Fibroblast of pulmonary artery (primary cell): ENCODE measurements at places on chromosomes 7 and 10.

DNA sequence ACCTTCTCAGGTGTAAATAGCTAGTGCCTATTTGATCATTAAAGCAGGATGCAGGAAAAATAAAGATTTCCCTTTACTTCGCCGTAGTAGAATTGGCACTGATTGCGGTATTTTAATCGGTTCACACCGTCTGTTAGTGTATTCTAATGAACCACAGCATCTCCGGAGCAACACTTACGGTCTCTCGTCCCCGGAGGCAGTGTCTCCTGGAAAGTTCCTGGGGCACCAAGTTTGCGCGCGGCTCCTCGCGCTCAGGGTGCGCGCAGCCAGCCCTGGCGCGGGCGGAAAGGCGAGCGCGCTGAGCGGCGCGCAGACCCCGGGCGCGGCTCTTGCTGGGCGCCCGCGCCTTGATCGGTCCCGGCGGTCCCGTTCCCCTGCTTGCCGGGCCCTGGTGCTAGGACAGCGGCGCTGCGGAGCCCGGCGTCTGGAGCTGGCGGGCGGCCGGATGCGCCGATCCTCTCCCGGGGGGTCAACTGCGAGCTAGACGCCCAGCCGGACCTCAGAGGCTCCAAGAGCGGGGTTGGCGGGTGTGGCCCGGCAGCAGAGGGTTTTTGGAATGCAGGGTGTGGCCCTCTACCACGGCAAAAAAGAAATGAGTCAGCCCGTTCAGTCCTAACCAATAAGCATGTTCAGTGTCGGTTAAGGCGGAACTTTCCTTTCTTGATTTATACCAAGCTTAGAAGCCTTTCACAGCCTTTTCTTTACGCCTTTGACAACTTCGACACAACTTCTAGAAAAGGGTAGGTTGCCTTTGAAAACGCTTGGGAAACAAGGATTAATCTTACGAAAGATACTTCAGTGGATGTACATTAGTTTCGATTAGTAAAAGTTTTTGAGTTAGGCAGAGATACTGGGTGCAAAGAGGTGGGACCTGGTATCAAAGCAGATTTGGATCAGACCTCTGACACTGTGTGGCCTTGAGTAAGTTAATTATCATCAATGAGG, 166.8 kb upstream of the ASAH2 start:
- peak; percentile 84 for DNase-seq

DNA sequence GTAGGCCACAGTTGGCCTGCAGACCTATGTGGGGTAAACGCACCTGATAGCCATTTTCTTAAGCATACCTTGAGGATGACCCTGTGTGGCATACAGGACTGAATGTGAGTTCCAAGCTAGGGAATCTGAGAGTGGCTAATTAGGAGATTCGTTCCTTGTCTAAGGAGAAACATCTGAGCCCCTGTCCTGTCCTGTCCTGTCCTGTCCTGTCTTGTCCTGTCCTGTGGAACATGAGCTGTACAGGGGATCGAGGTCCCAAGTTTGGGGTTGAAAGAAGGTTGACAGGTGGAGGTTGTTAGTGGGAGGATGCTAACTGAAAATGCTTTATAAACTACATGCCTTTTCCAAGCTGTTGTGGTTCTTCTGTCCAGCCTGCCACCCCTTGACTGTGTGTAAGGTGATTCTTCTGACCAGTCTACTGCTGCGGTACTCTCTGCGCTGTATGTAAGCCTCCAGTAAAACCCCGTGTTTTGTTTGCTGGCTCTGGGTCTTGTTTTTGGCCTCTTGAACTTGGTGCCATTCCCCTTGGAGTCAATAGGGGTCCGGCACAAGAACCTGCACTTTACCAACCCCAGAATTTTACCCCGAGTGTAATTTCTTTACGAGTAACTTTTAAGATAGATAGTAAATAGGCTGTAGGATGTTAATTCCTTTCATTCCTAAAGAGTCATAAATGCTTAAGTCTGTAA, 26.4 kb downstream of the ZNRF2 start:
- no peak for DNase-seq

- DNase-seq = no peak
These were observed 36.6 kb upstream of the SAMD8 start for GRCh38 chr10:75074711-75075445.

DNA sequence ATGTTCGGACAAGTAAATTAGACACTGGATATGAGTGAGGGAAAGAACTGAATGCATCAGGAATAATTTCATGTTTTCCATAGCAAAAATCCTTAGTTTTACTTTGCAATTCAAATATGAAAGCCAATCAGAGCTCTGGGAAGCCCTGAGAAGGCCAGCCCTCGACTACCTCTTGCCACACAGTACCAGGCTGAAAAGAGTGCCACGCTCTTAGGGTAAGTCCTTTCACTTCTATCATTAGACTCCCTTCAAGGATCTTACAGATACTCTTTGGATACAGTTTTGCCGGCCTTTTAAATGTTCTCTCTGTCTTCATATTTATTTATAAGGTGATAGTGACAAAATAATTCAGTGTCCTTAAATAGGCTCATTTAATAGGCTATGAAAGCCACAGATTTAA, 1.9 kb downstream of the COBL start:
- no peak for DNase-seq

DNA sequence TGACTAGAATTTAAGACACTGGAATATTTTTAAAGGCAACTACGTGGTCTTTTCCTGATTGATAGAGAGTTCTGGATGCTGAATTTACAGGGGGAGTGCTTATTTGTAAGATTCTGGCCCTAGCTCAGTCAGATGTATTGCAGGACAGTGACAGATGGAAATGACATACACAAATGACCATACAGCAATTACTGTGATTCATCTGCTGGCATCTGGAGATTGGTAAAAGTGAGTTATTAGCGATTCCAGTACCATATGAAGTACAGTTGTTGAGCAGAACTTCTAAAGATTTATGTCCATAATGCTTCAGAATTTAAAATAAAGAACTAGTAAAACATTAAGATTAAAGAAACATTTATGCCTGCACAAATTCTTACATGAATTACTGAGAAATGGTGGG, 243.2 kb downstream of the CRPPA start:
- no peak for DNase-seq

DNA sequence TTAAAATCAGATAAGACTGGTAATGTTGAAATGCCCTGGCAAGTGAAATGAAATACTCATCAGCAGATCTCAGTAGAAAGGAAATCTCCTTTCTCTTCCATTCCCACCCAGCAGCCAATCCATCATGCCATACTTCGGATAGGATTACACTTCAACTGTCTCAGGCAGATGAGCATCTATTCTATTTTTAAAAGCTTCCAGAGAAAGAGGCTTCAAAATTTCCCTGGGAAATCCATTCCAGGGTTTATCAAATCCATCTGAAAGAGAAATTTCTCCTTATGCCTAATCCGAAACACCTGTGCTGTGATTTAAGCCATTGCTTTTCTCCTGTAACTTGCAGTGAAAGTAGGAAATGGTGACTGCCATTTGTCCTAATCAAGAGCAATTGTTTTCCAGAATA, 60.4 kb upstream of the RAPGEF5 start:
- no peak for DNase-seq

GRCh38 chr10:3066317-3067117, 831 bp upstream of the PFKP start:
- DNase-seq = no peak

- no peak for DNase-seq
These were observed 134.0 kb downstream of the PRKAG2 start for GRCh38 chr7:151742713-151743480.
